CD4-positive, alpha-beta T cell treated with Interleukin-6 at 100 ng/mL for 8 hours (primary cell): ENCODE measurements at places on chromosomes 3 and 15.

- no peak for DNase-seq
Observed at GRCh38 chr15:38325648-38325990, 73.0 kb downstream of the SPRED1 start.

DNA sequence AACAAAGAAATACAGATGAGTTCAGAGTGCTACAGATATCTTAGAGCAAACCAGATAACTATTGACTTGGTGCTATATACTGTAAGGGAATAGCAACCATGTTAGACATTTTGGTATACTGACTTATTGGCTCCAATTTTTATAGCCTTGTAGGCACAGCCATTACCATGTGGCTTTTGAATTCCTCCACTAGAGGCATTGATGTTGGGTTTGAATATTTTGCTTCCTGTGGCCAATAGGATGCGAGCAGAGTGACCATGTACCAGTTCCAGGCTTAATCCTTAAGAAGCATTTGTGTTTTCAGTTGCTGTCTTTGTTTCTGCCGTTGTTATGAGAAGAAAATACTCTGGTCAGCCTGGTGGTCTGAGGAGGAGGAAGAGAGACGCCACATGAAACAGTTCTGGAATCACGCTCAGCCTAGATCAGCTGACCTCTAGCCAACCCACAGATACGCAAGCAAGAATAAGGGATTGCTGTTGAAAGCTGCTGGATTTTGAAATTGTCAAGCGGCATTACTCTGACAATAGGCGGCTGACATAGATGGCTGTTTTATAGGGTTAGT is 109.4 kb upstream of the TNIK start:
- no peak for DNase-seq

- no peak for DNase-seq
Observed at GRCh38 chr3:127264794-127265514, 22.9 kb downstream of the PRR20G start.

DNA sequence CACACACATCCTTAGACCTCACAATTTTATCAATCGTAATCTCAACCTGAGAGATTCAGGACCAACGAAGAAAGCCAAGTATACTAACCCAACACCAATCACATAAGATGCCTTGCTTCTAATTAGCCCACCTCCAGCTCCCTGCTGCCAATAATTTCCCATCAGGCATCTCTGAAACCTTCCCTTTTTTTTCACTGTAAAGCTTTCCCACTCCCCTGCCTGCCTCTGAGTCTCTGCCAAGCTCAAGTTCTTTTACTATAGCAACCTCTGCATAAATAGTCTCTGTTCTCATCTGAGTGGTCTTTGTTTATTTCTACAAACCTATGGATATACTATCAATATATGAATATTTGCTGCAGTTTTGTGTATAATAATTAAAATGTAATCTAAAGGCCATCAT is 86.5 kb downstream of the PIK3CB start:
- no peak for DNase-seq

- no peak for DNase-seq
Observed at GRCh38 chr3:143769616-143770015, 78.7 kb downstream of the SLC9A9 start.

GRCh38 chr15:85440451-85440850 is 60.0 kb downstream of the AKAP13 start:
- no peak for DNase-seq

- no peak for DNase-seq
Observed at GRCh38 chr3:100260081-100260684, 609 bp upstream of the TBC1D23 start.

GRCh38 chr3:72694398-72694797 is 153.8 kb downstream of the SHQ1 start:
- no peak for DNase-seq

DNA sequence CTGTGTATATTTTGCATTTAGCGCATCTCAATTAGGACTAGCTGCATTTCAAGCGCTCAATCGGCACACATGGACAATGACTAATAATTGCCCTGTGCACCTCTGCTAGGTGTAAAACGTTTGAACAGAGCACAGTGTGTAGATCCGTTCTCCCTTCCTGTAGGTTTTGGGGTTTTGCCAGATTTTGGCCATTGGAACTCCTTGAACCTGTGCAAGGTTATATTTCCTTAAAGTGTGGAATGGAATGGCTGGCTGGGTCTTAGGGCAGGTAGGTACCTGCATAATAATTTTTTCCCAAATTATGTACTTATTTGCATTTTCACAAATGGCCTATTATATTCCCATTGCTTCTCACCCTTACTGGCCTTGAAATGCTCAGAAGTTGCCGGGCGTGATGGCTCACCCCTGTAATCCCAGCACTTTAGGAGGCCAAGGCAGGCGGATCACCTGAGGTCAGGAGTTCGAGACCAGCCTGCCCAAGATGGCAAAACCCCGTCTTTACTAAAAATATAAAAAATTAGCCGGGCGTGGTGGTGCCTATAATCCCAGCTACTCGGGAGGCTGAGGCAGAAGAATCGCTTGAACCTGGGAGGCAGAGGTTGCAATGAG is 777 bp downstream of the RNU5B-1 start:
- DNase-seq = no peak

- no peak for DNase-seq
Observed at GRCh38 chr3:3586843-3587646, 212.2 kb upstream of the LRRN1 start.

DNA sequence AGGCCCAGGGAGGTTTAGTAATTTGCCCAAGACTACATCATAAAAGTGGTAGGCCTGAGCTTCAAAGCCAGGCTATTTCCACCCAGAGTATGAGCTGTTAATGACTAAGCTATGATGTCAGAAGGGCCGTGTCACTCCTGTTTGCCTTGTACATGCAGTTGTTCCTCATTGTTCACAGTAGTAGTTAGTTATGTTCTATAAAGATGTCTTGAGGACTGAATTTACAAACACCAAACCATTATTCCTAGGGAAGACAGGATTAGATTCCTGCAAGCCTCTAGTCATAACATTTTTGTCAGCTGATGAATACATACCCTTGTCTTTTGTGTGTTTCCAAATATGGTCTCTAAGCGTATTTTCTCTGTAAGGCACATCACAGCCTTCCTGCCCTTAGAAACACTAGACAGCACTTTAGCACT is 20.9 kb upstream of the LARS2 start:
- DNase-seq = no peak

GRCh38 chr3:63559884-63560283 is 92.6 kb upstream of the SNTN start:
- DNase-seq = no peak

- no peak for DNase-seq
Observed at GRCh38 chr3:61649381-61650170, 88.2 kb downstream of the PTPRG start.

DNA sequence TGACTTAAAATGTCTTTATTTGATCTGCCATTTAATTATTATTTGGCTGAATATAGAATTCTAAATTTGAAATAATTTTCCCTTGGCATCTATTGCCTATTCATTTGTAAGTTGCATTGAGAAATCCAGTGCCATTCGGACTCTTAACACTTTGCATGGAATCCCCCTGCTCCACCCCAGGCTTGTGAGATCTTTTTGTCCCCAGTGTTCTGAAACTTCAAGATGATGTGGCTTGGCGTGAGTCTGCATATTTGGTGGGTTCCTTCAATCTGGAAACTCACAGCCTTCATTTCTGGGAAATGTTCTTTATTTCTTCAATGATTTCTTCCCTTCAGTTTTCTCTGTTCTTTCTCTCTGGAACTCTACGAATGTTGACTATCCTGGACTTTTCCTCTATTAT is 83.8 kb upstream of the BLM start:
- DNase-seq = no peak

DNA sequence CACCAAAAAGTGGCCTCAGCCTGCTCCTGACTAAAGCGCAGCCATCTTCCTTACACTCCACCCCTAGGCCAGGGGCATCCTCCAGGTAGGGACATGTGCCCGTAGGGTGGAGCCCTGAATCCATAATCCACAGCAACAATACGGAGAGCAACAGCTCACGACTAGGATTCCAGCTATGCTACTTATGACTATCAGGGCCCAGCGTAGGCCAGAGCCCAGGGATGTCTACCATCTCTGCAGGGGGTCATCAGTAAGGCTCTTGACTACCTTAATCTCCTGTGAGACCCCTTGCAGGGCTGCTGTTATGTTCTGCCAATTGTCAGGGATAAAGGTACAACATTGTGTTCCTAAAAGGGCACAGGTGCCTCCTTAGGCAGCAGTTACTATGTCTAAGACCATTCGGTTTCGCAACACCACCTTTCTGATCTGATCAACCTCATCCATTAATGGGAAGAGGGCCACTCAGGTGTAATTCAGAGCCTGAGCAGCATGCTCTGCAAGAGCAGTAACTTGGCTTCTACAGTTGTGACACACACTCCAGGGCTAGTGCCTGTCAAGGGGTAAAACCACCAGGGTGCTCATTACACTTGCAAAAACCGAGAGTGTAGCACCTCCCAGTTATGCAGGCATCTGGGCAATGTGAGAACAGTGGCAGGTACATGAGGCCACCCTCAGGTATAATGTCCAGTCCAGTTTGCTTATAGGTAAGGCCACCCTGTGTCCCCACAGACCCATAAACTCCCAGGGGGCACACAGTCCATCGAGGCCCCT is 11.0 kb downstream of the CCRL2 start:
- DNase-seq = no peak

DNA sequence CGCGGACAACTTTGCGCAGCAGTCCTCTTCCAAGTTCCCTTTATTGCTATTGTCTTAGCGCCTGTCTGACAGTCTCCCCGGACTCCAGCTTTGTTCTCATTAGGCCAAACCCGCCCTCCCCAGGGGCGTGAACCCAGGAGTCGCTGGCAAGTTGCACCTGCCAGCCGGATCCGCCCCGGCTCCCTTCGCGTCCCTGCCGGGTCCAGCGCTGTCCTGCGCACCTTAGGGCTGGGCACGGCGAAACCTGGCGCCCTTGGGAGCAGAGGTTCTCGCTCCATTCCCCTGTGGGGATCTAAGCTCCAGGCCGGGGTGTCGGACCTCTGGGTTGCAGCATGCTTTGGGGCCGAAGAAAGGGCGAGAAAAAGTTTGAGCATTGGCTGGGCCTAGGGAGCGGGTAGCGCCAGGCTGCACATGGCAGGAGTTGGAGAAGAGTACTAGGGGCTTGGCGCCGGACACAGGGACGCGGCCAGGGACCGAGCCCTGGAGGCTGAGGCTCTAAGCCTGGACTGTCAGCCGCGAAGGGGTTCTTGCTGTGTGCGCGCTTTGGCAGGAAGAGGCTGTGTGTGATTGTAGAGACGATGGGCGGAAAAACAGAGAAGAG is 335.1 kb upstream of the THRB start:
- no peak for DNase-seq

DNA sequence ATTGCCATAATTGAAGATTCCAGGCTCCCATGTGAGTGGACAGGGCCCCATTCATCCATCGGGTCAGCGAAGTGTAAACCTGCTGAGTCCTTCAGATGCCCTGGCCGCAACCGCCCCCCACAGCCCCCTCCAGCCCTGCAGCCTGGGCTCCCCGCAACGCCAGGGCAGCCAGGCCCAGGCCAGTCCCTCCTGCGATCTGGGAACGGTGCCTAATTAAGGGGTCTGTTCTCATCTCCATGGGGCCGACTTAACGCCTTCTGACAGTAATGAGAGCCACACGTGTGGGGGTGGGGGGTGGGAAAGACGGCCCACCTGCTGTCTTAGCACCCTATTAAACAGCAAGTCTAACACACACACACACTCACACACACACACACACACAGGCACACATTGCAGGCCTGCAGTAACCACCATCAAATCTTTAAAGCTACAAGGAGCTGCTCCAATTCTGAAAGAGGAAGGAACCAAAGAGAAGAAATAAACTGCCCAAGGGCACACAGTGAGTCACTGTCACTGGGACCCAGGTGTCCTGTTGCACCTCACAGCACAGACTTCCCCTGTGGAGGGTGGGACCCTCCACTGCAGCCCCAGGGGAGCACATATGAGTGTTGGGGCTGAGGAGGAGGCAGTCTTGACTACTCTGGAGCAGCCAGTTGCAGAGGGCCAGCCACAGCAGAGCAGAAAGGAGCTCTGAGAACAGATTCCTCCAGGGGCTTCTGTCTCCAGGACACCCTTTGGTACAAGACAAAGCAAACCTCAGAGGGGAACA is 31.8 kb upstream of the HES1 start:
- no peak for DNase-seq
